ENCODE measurements at places on chromosomes 2 and 18.

GRCh38 chr18:10319914-10320600 is 134.4 kb upstream of the APCDD1 start:
- no peak for DNase-seq

DNA sequence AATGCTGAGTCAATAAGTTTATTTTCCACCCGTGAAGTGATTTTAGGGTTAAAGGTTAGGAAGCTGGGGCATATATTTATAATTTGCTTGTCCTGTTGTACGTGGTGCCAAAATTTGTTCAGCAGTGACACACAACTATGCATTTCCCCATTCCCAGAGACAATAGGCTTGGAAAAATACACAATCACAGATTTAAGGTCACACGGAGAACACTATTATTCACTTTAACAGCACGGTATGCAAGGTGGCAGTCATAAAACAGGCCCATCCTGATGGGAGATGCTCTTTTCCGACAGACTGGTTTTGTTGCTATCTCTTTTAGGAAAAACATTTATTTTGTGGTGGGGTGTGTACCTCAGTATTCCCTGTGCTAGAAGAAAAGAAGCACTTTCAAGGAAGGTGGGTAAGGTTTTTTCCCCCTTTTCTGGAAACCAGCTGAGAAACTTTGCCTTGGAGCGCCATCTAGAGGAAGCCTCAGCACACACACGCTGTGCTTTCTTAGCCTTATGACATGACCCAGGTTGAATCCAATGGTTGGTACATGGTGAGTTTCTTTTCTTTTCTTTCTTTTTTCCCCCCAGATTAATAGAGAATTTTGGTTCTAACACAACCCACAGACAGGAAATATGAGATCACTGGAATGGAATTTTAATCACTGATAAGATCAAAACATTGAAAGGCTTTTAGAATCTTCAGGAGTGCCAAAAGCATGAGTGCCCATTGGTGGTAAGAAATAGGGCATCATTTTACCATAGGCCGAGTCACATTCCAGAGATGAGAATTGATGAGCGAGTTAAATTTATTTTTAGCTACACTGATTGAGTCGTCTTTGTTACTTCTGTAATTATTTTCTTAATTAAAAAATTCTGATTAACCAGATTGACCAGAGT is 332.1 kb downstream of the AGPS start:
- DNase-seq = peak; percentile 9

GRCh38 chr18:55790296-55790695 is 202.3 kb upstream of the TCF4 start:
- no peak for DNase-seq

GRCh38 chr2:237090906-237091305 is 5.2 kb downstream of the COPS8 start:
- DNase-seq = no peak

All from stimulated activated CD4-positive, alpha-beta T cell treated with anti-CD3 and anti-CD28 coated beads, Interleukin-1b, Interleukin-23, amount 100 ng/mL, for 1 hour (primary cell).